AML-193 (cell line): ENCODE measurements at places on chromosomes 13 and 19.

DNA sequence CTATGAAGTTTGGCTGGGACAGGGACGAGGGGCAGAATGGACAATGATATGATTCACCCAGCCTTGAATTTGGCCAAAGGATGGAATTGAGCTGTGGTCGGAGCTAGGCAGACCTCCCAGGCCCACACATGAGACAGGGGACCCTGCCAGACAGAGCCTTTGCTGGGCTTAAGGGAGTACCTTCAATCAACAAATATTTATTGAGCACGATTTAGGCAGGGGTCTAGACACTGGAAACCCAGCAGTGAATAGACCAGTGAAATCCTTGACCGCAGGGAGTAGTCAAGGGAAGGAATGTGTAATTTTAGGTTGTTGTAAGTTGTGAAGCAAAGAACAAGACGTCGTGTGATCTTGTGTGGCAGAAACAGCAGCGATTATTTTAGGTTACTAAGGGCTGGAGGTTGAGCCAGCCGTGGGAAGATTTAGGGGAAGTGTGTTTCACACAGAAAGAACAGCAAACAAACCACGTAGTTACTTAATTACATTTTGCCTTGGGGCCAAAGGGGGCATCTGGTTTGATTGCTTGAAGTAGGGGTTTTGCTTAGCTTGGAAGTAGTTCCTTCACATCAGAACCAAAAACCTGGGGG lies 16.9 kb upstream of the AP1M2 start:
- peak; percentile 88 for DNase-seq

DNA sequence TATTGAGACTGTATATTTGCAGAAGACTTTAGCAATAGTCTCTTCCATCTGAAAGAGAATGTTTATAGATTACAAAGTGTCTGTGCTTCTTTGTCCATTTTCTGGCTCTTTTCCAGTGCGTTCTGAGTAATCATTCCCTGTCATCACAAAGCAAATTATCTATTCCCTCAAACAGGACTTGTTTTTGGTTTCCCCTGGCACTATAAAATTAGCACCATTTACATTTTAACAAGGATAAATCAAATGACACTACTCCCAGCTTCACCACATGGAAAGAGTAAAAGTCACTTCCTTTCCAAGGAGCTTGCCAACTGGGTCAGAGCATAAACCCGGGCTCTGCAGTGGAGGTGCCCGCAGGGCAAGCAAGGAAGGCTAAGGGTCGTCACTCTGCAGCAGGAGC lies 88.1 kb downstream of the SHISA2 start:
- no peak for DNase-seq

- no peak for DNase-seq
These were observed 648.7 kb downstream of the UQCRFS1 start for GRCh38 chr19:28563964-28564921.

GRCh38 chr13:30720172-30720869 lies 15.0 kb upstream of the ALOX5AP start:
- DNase-seq: peak; percentile 100

DNA sequence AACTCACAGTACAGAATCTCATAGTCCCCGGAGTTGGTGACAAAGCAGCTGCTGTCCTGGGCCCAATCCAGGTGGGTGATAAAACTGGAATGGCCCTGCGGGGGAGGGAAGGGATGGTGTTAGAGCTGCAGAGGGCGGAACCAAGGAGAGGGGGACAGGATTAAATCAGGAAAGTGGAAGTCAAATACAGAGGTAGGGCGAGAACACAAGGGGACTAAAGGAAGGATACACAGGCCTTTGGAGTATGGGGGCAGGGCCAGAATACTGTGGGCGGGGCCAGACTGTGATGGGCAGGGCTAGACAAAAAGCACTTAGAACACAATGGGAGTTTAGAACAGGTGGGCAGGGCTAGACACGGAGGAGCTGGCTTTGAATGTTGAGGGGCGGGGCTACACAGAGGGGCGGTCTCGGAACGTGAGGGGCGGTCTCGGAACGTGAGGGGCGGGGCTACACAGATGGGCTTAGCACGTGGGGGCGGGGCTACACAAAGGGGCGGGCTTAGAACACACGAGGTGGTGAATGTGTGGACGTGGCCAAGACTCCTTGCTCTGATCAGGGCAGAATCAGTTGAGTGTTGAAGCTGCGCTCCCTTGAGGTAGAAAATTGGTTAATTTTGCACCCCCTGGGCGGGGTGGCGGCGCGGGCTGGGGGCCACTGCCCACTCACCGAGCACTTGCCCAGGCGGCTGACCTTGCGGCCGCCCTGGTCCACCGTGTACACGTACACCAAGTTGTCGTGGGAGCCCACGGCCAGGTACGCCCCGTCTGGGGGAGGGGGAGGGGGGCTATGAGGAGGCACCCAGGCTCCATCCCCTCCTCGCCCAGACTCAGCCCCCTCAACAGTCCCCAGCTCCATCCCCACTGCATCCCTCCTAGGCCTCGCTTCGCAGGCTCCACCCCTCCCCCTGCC lies 14.0 kb upstream of the GPR4 start:
- no peak for DNase-seq

DNA sequence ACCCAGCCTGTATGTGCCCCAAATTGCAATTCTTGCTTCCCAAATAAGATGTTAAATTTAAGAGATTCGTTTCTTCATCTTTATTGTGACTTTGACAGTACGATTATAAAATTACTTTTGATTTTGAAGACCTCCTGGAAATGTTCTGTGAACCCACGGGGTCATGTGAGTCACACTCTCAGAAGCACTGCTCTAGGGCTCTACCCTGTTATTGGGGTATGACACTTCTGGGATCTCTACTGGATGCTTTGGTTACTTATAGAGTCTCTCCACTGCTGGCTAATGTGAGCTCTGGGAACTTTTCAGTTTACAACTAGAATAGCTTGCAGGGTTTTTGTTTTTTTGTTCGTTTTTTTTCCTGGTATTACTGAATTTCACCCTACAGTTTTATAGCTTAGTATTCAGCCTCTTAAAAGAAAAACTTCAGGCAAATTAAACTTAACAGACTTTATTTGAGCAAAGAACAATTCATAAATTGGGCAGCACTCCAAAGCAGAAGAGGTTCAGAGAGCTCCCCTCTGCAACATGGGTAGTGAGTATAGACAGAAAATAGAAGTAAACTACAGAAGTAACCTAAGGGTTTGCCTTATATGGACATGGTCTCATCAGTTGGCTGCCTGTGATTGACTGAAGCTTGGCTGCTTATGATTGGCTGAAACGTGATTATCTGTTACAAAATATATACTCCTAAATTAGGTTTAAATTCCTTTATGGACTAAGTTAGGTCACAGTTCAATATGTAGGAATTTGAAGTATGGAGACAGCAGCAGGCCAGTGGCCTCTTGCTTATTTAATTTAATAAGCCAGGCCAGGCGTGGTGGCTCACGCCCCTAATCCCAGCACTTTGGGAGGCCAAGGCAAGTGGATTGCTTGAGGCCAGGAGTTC lies 28.5 kb upstream of the PSPC1 start:
- no peak for DNase-seq

- DNase-seq: no peak
These were observed 28.8 kb upstream of the SPATA13 start for GRCh38 chr13:24131749-24132148.

- DNase-seq: no peak
These were observed 15.3 kb downstream of the MBNL2 start for GRCh38 chr13:97237388-97237787.

- no peak for DNase-seq
These were observed 33.0 kb upstream of the VSTM2B start for GRCh38 chr19:29492769-29493168.
